Small intestine (tissue), 16 donors: ENCODE measurements at places on chromosomes 6 and 20.

DNA sequence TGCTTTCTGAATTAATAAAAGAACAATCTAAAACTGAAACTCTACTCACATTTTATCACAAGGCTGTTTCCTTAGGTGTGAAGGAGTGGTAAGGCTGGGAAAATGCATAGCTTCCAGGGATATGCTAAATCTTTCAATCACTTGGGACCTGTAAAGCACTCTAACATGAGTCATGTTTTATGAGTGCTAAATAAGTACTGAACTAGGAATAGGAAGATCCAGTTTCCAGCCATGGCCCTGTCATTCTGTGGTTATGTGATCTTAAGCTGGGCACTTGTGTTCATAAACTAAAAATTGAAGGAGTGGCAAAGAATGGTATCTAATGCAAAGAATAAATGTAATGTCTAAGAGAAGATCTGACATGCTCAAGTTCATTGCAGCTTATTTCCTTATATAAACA is 6.1 kb upstream of the TMEM200A start:
- DNase-seq = no peak
- no peak overlapping the region for H3K27ac ChIP-seq
- H3K4me1 ChIP-seq = no peaks in the 10 kb centered on the region
- H3K36me3 ChIP-seq = no peaks in the 10 kb centered on the region
- H3K4me3 ChIP-seq = no peak overlapping the region

DNA sequence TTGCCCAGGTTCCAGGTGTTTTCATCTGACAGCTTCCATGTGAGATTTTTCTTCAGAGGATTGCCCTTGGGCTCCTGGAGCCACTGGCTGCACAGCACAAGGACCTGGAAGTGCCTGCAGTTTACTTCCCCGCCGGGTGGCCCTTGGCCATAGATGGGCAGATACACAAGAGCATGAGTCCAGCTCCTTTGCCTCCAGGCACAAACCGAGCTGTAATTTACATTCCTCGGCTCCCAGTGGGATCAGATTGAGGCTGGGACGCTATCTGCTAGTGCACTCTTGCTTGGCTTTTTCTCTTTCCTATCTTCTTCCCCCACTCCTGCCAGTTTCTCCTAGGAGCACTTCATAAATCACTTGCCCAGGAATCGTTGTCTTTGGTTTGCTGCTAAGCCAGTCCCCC is 85.4 kb upstream of the RALY start:
- no peaks in the 10 kb centered on the region for H3K36me3 ChIP-seq
- peaks cover 4% of the 10 kb centered on the region for H3K27me3 ChIP-seq
- no peak overlapping the region for H3K27ac ChIP-seq
- H3K4me3 ChIP-seq = no peak overlapping the region
- DNase-seq = no peak

GRCh38 chr6:111888928-111889695 is 15.9 kb upstream of the FYN start:
- no peaks in the 10 kb centered on the region for H3K36me3 ChIP-seq
- H3K4me3 ChIP-seq = no peak overlapping the region
- H3K27me3 ChIP-seq = no peaks in the 10 kb centered on the region
- no peaks in the 10 kb centered on the region for H3K4me1 ChIP-seq
- no peak overlapping the region for H3K27ac ChIP-seq

GRCh38 chr6:36752886-36753506 is 55.4 kb downstream of the RAB44 start:
- no peaks in the 10 kb centered on the region for H3K27me3 ChIP-seq
- peak; percentile 88 for DNase-seq

- peak overlapping the region; percentile 90 for H3K27ac ChIP-seq
- H3K36me3 ChIP-seq = no peaks in the 10 kb centered on the region
- H3K4me1 ChIP-seq = peaks cover 8% of the 10 kb centered on the region
- DNase-seq = peak; percentile 45
Observed at GRCh38 chr20:11891077-11891775, 26.5 kb upstream of the BTBD3 start.

GRCh38 chr20:20851385-20851784 is 138.9 kb upstream of the RALGAPA2 start:
- H3K4me3 ChIP-seq = no peak overlapping the region
- no peak overlapping the region for H3K27ac ChIP-seq
- no peaks in the 10 kb centered on the region for H3K4me1 ChIP-seq
- no peaks in the 10 kb centered on the region for H3K36me3 ChIP-seq
- no peaks in the 10 kb centered on the region for H3K27me3 ChIP-seq
- DNase-seq = no peak

DNA sequence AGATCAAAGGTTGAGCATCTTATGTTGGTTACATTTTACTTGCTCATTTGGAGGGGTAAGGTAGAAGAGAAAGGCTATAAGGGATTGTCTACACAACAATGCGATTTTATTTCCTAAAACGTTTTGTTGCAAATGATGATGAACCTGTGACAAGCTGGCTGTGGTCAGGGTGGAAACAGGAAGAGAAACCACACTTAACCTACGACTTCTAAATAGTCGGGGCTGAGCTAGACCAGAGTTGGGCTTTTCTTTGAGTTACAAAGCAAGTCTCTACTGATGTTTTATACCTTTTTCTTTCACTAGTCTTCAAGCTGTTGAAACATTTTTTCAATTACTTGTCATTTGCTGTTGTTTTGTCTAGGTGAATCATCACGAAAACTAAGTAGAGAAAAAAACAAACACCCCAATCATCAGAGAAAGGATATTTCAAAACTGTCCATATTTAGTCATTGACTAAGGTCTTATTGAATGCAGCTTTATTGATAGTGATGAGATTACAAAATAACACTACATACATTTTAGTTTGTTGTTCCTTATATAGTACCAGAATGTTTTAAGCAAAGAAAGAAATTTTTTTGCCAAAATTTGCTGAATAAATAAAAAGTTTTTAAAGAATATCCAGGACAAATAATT is 18.0 kb downstream of the KLHL31 start:
- H3K27ac ChIP-seq = no peak overlapping the region
- no peaks in the 10 kb centered on the region for H3K4me1 ChIP-seq
- H3K36me3 ChIP-seq = no peaks in the 10 kb centered on the region
- no peak overlapping the region for H3K4me3 ChIP-seq
- H3K27me3 ChIP-seq = no peaks in the 10 kb centered on the region
- no peak for DNase-seq

- H3K27ac ChIP-seq = no peak overlapping the region
- H3K4me3 ChIP-seq = no peak overlapping the region
- no peaks in the 10 kb centered on the region for H3K36me3 ChIP-seq
- peak; percentile 85 for DNase-seq
Observed at GRCh38 chr6:11236076-11236750, 3.7 kb upstream of the NEDD9 start.

DNA sequence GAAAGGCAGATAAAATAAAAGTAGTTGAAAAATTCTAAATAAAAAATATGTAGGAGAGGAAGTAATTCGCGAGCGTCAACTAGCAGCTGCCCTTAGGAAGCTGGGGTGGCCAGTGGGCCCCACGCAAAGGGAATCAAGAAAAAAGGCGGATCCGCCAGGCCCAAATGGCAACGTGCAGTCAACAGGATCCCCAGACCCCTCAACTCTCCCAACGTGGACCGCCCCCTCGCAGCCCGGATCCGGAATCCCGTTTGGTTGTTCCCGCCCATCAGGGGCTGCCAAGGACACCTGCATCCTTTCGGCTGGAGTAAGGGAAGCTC is 296 bp downstream of the DZANK1 start:
- peaks cover 3% of the 10 kb centered on the region for H3K36me3 ChIP-seq
- no peak for DNase-seq
- peaks cover 4% of the 10 kb centered on the region for H3K4me1 ChIP-seq
- H3K27me3 ChIP-seq = no peaks in the 10 kb centered on the region
- H3K27ac ChIP-seq = no peak overlapping the region

GRCh38 chr6:153073841-153074240 is 57.2 kb downstream of the RGS17 start:
- H3K36me3 ChIP-seq = no peaks in the 10 kb centered on the region
- no peak for DNase-seq
- H3K4me3 ChIP-seq = no peak overlapping the region
- no peaks in the 10 kb centered on the region for H3K4me1 ChIP-seq
- H3K27me3 ChIP-seq = no peaks in the 10 kb centered on the region

- H3K27ac ChIP-seq = no peak overlapping the region
- no peak for DNase-seq
- H3K4me1 ChIP-seq = no peaks in the 10 kb centered on the region
- H3K4me3 ChIP-seq = no peak overlapping the region
- H3K36me3 ChIP-seq = no peaks in the 10 kb centered on the region
Observed at GRCh38 chr6:151847064-151847463, 39.6 kb downstream of the ESR1 start.

DNA sequence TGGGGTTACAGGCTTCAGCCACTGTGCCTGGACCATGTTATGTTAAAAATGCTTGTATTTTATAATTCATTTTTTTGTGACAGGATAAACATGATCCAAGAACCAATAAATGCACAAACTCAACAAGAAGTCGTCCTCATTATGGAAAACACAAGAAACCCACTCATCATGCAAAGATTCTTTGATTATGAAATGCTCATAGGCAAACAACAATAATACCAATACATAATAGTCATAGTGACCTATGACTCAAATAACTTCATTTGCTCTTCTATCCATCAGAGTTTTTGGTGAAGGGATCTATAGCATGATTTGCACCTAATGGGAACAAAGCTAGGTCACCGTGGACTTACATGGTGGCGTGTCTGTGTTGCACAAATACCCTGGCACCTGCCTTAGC is 217.1 kb upstream of the THEMIS start:
- peaks cover 2% of the 10 kb centered on the region for H3K36me3 ChIP-seq
- no peak overlapping the region for H3K27ac ChIP-seq
- H3K4me3 ChIP-seq = no peak overlapping the region
- DNase-seq = no peak

GRCh38 chr6:121809211-121809610 is 373.8 kb downstream of the GJA1 start:
- H3K4me1 ChIP-seq = no peaks in the 10 kb centered on the region
- DNase-seq = no peak

DNA sequence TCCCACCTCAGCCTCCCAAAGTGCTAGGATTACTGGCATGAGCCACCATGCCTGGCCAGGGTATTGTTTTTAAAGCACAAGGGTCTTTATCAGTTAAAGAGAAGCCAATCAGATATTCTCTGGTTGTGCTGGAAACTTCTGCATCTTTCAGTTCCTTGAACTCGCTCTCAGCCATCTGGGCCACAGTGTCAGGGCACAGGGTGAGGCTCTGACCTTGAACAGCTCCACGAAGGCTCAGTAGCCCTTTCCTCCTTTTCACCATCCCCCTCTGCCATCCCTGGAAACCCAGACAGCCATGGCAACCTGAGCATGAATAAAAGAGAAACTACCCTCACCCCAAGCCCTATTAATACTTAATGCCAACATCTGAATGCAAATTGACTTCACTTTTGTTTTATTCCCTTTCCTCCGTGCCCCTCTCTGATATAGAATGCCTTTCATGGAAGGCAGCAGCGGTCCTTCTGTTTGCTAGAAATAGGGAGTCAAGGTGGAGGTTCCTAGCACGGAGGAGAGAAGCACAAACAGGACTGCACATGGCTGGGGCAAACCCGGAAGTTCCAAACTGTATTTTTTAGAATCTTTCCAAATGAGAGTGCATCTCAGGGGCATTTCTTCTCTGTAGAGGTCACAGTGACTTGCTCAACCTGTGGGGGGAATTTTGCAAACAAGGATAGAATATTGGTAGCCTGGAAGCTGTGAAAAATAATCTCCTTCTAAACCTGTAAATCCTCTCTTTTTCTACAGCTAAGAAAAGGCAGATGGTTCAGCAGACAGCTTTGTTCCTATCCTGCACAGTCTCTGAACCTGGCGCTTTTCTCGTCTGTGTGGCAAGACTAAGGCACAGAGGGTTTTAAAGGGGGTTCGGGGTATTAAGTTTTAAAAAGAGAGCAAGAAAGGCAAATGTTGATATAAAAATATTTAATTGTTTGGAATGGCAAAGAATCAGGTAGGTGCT is 176.4 kb upstream of the RREB1 start:
- H3K4me1 ChIP-seq = no peaks in the 10 kb centered on the region
- H3K36me3 ChIP-seq = no peaks in the 10 kb centered on the region
- no peaks in the 10 kb centered on the region for H3K27me3 ChIP-seq
- H3K4me3 ChIP-seq = no peak overlapping the region
- no peak overlapping the region for H3K27ac ChIP-seq
- peak; percentile 8 for DNase-seq

DNA sequence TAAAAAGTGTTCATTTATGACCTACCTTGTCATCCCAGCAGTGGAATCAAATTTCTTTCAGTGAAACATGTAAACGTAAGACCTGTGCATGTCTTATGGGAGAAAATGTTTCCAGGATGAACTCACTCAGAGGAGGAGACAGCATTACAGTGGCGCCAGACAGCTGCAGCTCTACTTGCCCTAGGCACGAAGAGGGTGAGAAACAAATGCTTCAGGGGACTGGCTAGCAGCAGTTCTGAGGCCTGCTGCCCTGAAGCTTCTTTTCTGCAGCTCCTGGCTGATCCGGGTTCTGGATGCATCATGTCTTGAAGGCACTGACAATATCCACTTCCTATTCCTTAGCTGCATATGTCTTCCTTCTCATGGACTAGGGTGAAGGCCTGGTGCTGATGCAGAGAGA is 120.2 kb downstream of the QRSL1 start:
- no peak overlapping the region for H3K27ac ChIP-seq
- peaks cover 21% of the 10 kb centered on the region for H3K4me1 ChIP-seq
- DNase-seq = no peak
- H3K27me3 ChIP-seq = no peaks in the 10 kb centered on the region
- H3K4me3 ChIP-seq = no peak overlapping the region

DNA sequence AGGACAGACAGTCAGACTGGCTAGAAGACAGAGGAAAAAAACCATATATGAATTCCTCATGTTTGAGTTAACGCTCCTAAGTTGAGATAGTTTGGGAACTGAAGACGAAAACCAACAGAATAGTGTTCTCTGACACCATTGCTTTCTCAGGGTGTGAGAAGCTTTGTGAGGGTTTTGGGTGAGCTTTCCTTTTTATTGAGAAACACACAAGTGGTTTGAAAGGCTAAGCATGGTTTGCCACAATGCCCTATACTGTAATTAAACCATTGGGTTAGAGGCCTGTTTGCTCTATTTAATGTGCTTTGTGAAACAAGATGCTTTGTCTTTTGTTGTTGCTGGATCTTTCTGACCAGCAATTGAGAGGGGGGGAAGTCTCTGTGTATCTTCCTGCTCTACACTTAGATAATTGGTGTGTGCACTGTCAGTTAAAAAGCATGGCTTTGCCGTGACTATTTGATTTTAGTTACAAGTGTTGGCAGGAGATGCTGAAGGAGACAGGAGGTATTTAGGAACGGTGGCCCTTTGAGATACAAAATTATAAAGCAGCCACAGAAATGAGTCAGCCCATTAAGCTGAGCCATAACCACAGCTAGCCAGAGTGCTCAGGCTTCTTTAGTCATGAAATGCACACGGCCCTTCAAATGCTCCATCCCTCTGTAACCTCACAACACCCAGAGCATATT is 273.0 kb upstream of the PREP start:
- peaks cover 2% of the 10 kb centered on the region for H3K4me1 ChIP-seq
- H3K27ac ChIP-seq = no peak overlapping the region
- no peaks in the 10 kb centered on the region for H3K27me3 ChIP-seq
- no peak overlapping the region for H3K4me3 ChIP-seq
- no peaks in the 10 kb centered on the region for H3K36me3 ChIP-seq
- DNase-seq = no peak

GRCh38 chr6:24935366-24936152 is at the start of gene RIPOR2:
TSS of gene RIPOR2 (minus strand) at chr6:24935960. CDS start at chr6:24935898, 62 bp downstream.
- no peak within 1 kb of the TSS for H3K27ac ChIP-seq
- peaks cover under 1% of the 10 kb centered on the region for H3K4me1 ChIP-seq
- no peaks in the 10 kb centered on the region for H3K36me3 ChIP-seq
- no peaks in the 10 kb centered on the region for H3K27me3 ChIP-seq
- no peak for DNase-seq
- no peak within 1 kb of the TSS for H3K4me3 ChIP-seq
